AG20443 (cell line): ENCODE measurements at places on chromosomes 4 and X.

DNA sequence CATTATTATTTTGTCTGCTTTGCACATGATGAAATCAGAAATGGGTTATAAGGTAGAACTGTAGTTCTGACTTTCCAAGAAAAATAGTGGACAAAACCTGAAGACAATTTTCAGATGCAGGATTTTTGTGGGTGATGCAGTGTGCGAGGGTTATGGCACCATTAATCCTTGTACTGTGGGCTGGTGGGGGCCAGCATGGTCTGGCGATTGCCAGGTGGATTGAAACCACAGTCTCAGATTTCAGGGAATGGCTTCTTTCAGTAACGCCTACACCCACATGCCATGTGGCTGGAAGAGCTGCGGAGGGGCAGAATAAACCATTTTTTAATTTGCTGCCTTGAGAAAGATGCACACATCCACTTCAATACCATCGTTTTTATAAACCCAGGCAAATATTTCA lies 150.5 kb downstream of the ARSF start:
- peak; percentile 13 for DNase-seq

GRCh38 chr4:69518102-69518501 lies 22.4 kb upstream of the UGT2B4 start:
- no peak for DNase-seq

- no peak for DNase-seq
Measured at GRCh38 chrX:71958281-71958675, 47.6 kb downstream of the NHSL2 start.

GRCh38 chr4:108512615-108513505 lies 107.5 kb upstream of the RPL34 start:
- DNase-seq: peak; percentile 30

DNA sequence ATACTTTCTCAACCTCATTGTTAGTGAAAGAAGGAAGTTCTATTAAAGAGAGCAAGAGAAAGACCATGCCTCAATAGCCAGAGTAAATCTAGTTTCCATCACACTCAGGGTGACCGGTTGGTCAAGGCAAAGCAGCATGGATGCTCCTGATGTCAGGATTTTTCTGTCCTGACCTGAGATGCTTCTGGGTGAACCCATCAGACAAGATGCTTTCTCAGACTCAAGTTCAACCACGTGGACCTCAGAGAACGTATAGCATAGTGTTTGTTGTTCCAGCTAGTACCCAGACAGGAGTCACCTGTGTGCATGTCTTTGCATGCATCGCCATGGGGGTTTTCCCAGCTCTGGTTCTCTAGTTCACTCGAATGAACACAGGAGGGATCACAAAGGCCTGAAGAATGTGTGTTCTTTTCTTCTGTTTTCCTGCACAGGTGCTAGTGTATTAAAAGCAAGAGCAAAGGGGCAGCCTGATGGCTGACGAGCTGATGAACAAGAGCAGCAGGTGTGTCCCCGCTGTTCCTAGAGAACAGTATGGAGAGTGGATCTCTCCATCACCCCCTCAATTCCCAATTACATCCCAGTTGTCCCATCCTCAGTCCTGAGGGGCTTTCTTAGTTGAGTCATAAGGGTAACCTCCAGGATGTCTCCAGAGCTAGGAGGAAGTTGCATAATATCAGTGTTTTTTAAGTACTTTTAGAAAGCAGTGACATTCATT lies 110.5 kb upstream of the ENPP6 start:
- DNase-seq: no peak

DNA sequence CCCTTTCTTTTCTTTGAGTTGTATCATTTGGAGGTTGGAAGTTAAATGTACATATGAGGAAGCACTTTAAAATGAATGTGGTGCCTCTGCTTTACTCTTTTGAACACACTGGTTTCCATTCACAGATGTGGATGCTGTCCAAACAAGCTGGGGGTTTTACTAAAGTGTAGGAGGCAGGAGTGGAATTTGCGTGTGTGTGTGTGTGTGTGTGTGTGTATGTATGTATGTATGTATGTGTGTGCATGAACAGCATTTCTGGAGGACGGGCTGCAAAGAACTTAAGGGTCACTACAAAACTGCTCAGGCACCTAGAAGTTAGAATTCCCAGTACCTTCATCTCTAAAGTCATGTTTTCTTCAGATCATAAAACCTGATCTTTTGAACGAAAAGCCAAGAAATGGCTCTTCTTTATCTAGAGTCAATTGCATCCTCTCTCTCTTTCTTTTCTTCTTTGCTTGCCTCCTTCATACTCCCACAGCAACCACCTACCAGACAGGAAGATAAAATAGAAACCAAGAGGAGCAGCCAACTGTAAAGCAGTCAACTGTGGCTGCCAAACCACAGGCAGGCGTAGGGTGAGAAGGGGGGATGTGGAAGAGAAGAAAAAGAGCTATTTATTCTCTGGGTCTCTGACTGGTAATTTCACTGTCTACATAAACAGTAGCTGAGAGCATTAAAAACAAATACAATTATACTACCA lies 177.0 kb upstream of the RASGEF1B start:
- DNase-seq: no peak

GRCh38 chr4:74023709-74024108 lies 14.8 kb downstream of the CXCL3 start:
- DNase-seq: no peak

DNA sequence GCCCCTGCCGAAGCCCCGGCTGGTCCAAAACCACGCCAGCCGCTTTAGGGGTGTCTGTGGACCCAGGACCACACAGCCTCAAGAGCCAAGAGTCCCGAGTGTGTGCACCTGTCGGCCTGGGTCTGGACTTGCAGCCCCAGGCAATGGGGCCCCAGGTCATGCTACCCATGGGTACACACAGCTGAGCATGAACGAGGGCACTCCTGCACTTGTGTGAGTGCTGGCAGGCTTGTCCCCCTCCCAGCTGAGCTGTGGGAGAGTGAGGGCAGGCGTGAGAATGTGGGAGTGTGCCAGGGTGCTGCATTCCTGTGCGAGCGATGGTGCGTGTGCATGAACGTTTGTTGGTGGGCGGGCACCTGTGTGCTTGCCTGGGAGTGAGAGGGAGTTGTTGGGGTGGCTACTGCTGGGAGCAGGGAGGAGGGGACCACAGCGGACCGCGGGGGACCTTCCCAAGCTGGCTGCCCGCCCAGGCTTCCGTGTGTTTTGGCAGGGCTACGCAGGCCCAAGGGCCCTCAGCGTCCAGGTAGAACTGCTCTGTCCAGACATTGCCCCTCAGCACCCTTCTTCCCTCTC lies 30.8 kb downstream of the BLOC1S4 start:
- DNase-seq: no peak

DNA sequence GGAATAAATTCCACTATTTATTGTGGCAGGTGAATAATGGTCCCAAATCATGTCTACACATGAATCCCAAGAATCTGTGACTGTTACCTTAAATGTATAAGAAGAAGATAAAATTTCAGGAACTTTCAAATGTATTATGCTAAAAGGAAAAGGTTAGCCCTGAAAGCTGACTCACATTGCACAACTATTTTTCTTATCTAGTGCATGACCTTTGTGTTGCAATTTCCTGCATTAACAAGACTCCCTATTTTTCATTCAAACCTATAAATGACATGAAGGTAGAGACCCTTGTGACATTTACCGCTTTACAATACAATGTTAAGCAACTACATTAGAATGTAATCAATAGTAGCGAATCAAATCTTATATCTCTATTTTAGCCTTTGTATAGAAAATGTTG lies 36.7 kb downstream of the UBQLN2 start:
- no peak for DNase-seq

- peak; percentile 58 for DNase-seq
Measured at GRCh38 chrX:39820938-39821708, 276.6 kb downstream of the BCOR start.

- DNase-seq: peak; percentile 70
Measured at GRCh38 chr4:118969359-118969758, 80.7 kb downstream of the SYNPO2 start.

DNA sequence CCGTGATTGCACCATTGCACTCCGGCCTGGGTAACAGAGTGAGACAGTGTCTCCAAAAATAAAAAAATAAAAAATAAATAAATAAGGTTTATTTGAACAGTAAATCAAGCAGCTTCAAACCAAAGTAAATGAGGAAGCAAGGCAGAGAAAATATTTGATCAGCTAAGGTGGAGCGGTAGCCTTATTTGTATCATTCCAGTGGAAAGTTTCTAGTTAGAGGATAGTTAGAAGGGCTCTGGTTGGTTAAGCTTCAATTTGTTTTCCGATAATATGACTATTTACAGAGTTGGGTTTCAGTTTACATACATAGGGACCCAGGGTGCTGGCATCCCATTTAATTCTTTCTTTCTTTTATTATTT lies 21.8 kb upstream of the OPHN1 start:
- no peak for DNase-seq

DNA sequence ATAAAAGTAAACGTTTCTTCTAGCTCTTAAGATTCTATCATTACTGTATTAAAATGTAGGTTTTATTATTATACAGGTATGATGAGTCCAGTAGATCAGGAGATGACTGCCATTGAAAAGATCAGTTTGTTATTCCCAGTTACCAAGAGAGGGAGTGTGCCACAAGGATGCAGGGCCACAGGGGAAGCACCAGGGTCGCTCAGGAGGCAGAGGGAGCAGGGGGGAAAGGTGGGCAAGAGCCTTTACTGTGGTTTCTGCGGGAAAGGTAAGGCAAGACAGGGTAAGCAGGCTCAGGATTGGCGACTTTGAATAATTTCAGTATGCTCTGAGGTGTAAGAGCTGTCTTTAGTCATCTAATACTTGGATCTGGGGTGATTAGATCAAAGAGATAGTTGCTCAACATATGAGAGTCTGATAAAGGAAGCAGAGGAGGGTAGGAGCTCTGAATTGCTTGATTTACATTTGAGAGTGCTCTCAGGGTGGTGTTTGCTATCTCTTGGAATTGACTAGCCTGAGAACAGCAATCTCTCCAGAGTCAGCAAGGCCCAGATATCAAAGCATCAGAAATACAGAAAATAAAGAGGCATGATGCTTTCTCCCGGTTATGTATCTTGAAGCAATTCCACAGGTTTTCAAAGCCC lies 86.0 kb downstream of the NDST3 start:
- no peak for DNase-seq

DNA sequence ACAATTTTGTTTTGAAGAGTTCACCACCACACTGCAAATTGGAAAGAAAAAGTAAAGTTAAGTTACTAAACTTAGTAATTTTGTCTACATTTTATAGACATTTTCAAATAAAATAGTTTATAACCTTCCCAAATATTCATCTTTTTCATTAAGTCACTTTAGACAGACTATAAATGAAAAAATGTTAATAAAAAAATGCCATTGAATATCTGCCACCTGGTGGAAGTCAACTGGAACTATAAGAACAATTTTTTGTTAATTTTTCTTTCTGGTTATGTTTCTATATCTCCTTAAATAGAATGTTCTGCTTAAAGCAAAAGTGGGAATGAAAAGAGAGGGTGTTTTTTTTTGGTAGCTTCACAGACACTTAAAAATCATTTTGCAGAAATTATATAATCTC lies 534.4 kb upstream of the PCDH10 start:
- DNase-seq: no peak

- no peak for DNase-seq
Measured at GRCh38 chr4:47882228-47882627, 32.2 kb downstream of the NFXL1 start.

DNA sequence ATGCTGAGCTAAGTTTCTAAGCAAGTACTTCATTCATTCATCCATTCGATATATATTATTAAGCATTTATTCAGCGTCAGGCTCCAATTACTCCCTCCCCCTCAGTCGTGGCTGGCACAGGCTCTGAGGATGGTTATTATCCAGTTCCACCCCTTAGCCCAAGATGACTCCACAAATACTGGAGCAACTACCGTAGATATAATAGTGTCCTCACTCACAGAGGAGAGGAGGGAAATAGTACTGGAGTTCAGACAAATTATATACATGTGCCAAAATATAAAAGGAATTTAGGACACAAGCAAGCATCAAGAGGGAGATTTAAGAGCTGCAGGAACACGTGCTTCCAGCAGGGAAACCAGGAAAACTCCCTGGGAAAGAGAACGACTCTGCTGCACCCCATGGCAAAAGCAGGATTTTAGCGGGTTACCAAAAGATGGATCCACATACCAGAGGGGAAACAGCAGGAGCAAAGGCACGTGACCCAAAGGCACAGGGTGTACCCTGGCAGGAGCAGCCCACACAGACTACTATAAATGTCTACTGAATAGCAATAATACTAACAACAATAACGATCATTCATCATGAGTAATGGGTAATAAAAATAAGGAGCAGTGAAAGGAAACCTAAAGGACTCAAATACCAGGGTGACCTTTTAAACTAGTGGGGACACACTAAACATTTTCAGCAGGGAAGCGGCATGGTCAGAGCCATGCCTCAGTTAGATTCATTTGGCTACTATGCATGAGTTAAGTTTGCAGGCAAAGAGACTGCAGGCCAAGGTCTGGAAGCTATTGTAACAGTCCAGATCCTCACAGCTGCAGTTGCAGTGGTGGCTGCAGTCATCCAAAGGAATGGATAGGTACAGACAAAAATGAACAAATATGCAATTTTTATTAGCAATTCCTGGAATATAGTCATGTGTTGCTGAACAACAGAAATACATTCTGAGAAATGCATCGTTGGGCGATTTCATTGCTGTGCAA lies 153.7 kb downstream of the APBB2 start:
- peak; percentile 30 for DNase-seq

GRCh38 chrX:155127465-155127864 lies 56.2 kb downstream of the BRCC3 start:
- DNase-seq: no peak

DNA sequence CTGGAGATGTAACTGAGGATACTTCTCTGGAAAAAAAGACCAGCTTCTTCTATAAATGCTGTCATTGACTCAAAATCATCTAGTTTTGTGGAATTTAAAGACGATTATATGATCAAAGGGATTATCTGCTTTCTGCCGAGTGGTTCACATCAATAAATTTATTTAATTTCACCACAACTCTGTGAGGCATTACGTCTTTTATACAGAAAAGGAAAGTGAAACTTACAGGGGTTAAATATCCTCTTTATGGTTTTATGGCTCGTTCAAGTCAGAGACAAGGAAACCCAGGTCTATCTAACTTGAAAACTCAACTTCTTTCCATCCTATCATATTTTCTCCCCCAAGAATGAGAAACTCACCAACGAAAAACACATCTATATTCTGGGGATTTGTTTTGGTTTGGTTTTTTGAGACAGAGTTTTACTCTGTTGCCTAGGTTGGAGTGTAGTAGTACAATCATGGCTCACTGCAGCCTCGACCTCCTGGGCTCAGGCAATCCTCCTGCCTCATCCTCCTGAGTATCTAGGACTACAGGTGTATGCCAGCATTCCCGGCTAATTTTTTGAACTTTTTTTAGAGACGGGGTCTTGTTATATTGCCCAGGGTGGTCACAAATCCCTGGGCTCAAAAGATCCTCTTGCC lies 377.9 kb upstream of the EMCN start:
- no peak for DNase-seq
